Activated CD4-positive, alpha-beta T cell treated with anti-CD3 and anti-CD28 coated beads for 24 hours (primary cell): ENCODE measurements at places on chromosomes 1 and 21.

GRCh38 chr1:151613282-151613780 is 1.5 kb downstream of the SNX27 start:
- no peak for DNase-seq

- no peak for DNase-seq
Observed at GRCh38 chr1:41053316-41053715, 31.8 kb upstream of the SLFNL1 start.

- DNase-seq = no peak
Observed at GRCh38 chr1:192867180-192867579, 58.3 kb downstream of the RGS2 start.

DNA sequence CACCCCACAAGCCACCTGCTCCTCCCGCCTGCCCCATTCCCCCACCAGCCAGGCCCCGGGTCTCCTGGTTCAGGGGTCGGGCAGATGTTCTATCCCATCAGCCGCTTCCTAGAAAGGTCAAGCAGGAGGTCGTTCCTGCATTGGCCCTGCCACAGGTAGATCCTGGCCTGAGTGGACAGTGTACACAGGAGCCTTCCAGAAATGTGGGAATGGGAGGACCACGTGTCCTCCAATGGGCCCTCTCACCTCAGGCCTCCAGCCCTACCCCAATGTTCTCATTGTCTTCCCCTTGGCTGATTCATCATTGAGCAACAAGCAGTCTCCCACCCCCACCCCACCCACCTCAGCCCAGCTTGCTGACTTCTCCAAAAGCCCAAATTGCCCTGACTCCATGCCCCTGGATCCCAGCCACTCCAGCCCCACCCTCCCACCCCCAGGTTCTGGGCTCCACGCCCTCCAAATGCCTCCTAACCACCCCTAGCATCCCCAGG is 2.1 kb downstream of the S100A16 start:
- no peak for DNase-seq

- DNase-seq = no peak
Observed at GRCh38 chr1:19712928-19713327, 48.3 kb downstream of the HTR6 start.

DNA sequence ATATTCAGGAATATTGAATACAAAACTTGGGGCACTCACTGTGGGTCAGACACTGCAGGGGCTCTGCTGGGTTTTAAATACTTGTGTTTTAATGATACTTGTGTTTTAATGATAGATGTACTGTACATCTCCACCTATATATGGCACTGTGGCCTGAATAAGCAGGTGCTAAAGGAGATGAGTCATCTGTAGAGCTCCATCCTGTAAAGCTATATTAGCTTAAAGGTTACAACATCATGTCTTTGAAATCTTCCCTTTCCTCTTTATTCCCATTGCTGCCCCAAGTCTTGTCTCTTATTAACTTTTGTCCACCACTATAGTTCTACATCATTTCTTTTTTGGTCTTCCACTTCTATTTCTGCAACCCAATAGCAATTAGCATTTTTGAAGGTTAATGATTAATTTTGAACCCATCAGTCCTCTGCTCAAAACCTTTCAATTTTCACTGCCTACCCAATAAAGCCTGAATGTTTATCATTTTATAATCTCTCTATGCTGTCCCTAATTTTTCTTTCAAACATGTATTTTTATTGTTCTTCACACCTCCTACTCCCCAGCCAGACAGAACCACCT is 113.3 kb upstream of the PTGFR start:
- DNase-seq = no peak
